ENCODE measurements at places on chromosomes 4 and X.
A peak's percentile ranks its signal among the peaks of the same experiment; 100 is the strongest.

DNA sequence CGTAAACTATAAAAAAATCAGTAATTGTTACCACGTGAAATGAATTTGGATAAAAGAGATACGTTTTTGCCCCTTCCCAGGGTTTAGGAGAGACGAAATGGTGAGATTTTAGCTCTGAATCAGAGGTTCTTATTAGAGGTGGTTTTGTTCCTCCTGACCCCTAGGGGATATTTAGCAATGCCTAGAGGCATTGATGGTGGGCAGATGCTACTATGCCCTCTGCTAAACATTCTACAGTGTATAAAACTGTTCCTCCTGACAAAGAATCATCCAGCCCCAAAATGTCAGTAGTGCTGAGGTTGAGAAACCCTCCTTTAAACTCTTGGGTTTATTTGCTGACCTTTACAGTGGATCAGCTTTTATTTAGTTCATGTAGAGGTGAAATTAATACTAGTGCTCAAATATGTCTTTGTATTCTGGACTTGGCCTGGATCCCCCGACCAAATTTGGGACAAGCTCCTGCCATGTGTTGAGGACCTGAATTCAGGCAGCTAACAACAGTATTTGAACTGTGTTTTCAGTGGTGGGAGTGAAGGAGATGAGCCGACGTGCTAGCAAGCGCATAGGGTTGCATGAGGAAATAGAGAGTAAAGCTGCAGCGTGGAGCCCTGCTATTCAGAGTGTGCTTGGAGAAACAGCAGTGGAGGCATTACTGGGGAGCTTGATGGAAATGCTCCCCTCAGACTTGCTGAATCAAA lies 126.1 kb downstream of the PTTG2 start:
- DNase-seq, result no peak

GRCh38 chr4:138112389-138112788 lies 129.8 kb downstream of the SLC7A11 start:
- DNase-seq, result no peak

DNA sequence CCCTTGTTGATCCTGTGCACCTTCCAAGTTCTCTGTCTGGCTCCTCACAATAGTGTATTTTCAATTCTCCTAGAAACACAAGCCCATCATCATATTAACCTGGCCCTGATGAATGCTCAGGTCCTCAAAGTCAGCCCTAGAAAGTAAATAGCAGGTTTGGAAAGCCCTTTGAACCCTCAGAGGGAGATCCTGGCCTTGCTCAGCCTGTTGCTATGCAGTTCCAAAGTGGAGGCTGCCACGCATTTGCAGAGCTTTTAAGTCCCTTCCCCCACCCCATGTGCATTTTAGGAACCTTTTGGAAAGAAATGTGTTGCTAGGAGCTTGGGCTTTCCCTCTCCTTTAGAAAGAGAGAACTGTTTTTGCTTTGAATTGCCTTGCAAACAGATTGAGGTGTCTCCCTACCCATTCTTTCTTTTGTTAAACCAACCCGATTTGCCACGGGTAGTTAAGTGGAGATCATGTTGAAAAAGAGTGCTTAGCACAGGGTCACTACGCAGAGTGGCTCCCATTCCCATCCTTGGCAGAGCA lies 12.2 kb downstream of the MAMLD1 start:
- DNase-seq, result no peak

DNA sequence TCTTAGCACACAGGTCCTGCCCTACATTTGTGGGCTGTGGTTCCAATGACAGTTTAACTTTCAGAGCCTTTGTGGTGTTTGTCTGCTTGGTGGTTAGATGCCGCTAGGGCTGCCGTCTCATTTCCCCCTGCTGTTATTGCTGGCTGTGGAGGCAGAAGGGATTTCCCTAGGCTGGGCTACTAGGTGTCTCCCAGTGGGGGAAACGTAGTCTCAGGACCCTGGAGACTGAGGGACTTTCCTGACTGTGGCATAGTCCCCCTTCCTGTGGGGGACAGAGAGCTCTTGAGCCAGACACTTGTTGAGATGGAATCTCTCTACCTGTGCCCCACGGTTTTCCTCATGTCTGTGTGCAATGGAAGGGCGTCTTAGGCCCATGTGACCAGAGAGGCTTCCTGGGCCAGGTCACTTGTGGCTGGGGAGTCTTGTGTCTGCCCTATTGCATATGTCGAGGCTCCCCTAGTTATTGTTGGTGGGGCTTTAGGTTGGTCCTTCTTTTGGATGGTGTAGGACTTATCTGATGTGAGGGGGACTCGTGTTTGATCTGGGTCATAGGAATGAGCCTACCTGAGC lies 68.2 kb downstream of the ARHGAP10 start:
- no peak for DNase-seq

DNA sequence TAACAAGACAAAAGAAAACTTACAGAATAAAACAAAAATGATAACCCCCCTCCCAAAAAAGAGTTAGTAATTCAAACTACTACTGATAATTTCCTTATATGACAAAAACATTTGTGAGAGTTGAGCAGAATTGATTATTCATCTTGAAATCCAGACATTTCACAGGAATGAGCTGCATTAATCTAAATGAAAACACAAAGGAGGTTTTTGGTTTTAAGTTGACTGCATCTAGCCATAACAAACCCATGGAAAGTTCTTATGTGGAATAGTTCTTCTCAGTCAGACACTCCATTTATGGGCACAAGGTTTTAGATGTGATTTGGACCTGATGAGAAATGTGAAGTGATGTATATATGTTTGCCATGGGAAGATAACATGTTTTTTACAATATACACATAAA lies 95.4 kb downstream of the VCX2 start:
- DNase-seq, result no peak

DNA sequence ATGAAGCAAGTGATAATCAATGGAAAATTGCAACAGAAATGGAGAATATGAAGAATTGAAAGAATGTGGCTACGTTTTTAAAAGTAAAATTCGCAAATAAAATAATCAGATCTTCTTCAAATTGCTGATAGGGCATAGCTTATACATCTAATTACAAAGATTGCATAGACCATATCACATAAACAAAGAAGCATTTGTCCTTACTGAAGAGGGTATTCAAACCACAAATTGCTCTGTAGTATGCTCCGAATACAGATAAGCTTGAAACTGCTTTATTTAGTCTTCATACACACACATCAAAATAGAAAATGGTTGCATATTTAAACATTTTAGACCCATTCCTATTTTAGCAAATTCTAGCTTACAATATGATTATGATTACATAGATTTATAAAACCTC lies 206.7 kb upstream of the SLIT2 start:
- DNase-seq, result no peak

- no peak for DNase-seq
These were observed 61.9 kb downstream of the HOPX start for GRCh38 chr4:56619160-56619559.

DNA sequence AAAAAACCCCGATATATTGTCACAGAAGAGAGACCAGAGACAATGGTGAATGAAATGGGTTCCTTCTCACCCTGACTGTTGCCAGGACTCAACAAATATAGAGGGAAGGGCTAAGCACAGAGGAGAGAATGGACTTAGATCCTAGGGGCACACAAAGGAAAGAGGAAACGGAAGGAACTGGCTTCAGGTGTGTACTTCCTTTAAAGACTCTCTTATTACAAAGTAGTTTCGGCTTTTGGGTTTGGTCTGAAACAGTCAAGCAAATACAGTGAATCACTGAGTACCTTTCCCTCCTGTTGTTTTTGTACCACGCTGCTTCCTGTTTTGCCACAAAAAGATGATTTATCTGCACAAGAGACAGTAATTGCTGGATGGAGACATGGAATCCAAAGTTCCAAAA lies 46.1 kb upstream of the S100G start:
- DNase-seq, result no peak

DNA sequence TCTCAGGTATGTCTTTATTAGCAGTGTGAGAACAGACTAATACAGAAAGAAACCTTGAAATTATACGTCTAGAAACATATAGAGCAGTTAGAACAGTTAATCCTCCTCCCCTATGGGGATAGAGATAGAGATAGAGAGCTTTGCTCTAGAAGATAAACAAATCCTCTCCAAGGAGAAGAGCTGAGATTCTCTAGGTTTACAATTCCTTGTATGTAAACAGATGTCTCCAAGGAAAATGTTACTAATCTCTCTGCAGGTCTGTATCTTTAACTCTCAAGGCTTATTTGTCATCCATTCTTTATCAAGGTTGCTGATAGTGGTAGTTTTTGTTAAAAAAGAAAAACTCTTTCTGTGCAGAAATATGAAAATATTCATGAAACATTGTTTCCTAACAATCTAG lies 282.1 kb upstream of the GIMD1 start:
- DNase-seq, result no peak

DNA sequence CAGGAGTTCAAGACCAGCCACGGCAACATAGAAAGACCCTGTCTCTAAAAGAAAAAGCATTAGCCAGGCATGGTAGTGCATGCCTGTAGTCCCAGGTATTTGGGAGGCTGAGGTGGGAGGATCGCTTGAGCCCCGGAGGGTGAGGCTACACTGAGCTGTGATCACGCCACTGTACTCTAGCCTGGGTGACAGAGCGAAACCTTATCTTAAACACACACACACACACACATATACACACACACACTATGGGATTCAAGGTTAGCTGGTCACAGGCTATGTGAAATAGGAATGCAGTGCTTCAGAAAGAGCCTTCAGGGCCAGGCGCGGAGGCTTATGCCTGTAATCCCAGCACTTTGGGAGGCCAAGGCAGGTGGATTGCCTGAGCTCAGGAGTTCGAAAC lies 23.5 kb downstream of the NLGN3 start:
- no peak for DNase-seq

DNA sequence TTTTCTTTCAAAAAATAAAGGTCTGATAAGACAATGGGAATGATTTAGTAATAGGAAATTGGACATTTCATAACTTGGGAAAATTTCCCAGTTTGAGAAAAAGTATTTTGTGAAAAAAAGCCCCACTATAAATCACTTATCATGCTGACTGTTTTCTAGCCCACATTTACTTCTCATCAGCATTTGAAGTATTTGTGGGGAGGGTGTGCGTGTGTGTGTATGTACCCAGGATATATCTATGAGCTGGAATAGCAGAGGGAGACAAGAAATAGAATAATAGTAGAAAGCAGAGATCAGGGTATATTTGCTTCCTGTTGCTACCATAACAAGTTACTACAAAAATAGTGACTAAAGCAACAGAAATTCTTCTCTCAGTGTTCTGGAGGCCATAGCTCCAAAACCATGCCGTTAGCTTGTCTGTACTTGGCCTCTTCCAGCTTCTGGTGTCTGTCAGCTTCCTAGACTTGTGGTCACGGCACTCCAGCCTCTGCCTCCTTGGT lies 139.8 kb downstream of the PTTG2 start:
- no peak for DNase-seq

DNA sequence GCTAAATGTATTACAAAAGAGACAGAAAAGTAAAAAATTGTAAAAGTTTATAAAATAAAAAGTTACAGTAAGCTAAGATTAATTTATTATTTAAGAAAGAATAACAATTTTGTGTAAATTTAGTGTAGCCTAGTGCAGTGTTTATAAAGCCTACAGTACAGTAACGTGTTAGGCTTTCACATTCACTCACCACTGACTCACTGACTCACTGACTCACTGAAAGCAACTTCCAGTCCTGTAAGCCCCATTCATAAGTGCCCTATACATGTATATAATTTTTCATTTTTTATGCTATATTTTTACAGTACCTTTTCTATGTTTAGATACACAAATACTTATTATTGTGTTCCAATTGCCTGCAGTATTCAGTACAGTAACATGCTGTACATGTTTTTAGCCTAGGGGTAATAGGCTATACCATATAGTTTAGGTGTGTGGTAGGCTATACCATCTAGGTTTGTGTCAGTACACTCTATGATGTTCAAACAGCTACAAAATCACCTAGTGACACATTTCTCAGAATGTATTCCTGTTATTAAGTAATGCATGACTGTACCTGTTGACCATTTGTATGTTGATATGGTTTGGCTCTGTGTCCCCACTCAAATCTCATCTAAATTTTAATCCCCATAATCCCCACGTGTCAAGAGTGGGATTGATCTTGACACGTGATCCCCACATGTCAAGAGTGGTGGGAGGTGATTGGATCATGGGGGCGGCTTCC lies 57.9 kb downstream of the CFAP299 start:
- no peak for DNase-seq

DNA sequence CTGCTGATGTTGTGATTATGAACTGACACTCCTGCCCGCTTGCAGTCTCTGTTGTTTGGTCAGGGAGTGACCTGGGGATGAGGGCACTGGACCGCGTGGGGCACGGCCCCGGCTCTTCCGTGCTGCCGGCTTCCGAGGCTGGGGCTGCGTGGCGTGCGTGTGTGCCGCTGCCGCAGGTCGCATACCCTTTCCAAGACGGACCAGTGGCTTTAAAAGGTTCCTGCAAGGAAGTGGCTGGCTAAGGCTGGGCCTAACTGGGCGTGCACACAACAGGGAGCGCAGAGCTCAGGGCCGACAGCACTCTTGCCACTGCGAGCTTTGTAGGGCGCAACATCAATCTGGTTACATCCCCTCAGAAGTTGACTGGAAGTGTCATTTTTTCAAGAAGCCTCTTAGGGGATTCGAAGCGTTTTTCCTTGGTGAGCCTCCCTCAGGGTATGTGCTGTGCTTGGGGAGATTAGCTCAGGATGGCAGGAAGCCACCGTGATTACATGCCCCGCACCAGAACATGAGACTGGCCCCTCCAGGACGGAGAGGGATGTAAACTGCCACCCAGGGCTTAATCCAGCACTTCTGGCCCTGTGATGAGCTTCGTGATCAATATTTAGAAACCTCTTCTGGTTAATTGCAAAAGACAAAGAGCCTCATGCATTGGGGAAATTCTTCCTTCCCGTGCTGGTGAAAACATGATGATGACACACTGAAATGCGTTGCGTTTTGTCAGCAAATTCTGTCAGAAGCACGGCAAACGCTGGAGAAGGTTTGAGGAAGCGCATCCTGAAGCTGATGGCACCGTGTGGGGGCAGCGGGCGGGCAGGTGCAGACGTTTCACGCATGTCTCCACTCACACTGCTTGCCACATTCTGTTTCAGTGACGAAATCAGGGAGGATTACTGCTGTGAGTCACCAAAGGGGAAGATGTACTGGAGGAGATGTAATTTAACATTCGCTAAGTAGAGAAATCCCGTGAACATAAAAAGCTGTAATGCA lies 11.1 kb downstream of the MAEA start:
- DNase-seq, result peak; percentile 93

GRCh38 chrX:3393581-3394111 lies 47.2 kb upstream of the MXRA5 start:
- no peak for DNase-seq

GRCh38 chrX:12330841-12331240 lies 192.6 kb downstream of the FRMPD4 start:
- no peak for DNase-seq

DNA sequence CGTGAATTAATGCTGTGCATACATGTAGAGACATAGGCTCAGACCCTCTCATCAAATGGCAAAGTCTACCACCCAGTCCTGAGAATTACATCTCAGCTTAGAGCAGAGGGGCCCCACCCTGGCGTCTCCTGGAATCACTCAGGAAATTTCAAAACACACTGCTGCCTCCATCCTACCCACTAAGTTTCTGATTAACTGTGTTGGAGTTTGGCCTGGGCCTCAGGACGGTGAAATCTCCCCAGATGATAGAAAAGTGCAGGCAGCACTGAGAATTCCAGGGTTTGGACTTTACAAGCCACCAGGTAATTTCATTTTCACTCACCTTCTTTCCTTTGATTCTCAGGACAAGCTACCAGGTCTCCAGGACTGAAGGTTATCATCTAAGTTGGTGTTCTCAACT lies 3.3 kb upstream of the FAM9C start:
- DNase-seq, result no peak

GRCh38 chr4:137540356-137540755 lies 8.1 kb upstream of the PCDH18 start:
- no peak for DNase-seq

- DNase-seq, result peak; percentile 22
These were observed 706 bp downstream of the DUSP9 start for GRCh38 chrX:153647461-153648357.

- DNase-seq, result no peak
These were observed 35.1 kb upstream of the NR3C2 start for GRCh38 chr4:148477276-148477675.
